ENCODE measurements at places on chromosomes 16 and 17.

- ATAC-seq, result no peak
Measured at GRCh38 chr17:74249590-74250270, 24.3 kb upstream of the DNAI2 start.

- ATAC-seq, result no peak
Measured at GRCh38 chr17:13419676-13420075, 182.1 kb downstream of the HS3ST3A1 start.

DNA sequence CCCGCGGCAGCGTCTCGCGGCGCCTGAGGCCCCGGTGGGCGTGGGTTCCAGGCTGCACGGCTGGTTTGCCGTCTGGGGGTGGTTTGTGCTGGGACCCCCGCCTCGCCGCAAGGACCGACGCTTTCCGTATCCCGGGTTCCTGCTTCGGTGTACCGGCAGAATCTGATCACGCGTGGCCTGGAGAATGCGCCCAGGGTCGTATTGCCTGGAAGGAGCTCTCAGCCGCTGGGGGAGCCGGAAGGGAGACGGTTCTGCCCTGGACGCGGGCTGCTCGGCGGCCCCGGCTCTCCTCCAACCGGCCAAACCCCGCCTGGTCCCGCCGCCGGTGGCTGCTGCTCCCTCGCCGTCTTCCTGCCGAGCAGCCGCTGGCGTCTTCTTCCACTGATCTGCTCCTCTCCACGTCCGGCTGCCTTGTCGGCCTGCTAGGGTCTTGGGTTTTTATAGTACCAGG lies 39.8 kb downstream of the ZNF778 start:
- no peak for ATAC-seq

DNA sequence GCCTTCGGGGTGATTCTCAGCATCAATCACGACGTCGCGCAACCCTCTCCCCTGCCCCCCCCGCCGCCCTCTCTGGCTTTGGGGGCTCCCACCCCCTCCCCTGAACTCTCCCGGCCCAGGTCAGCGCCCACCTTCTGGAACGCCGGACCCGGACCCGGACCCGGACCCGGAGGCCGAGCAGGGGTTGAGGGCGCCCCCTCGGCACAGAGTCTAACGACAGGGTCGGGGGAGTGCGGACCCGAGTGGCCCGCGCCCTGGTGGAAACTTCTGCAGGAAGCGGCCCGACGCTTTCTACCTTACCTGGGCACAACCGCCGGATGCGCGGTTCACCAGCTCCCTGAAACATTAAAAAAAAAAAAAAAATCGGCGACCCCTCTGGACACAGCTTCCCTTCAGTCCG lies 16.2 kb downstream of the SALL1 start:
- ATAC-seq, result no peak

DNA sequence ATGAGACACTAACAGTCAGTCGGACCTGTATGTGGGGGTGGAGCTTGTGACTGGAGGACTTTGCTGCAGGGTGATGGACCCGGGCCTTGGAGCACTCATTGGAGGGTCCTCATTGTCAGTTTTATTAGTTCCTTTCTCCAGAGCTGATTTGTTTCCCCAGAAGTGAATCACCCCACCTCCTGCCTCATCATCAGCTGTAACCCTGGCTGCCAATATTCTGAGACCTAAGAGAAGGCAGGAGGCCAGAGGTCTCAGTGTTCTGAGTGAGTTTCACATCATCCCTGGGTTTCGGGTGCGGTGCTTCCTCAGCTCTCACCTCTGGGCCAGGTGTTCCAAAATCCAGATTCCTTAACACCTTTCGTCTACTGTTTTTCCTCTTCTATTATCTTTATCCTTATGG lies 49.9 kb upstream of the KIFC3 start:
- ATAC-seq, result no peak

- no peak for ATAC-seq
Measured at GRCh38 chr16:30187971-30188561, 4.7 kb downstream of the CORO1A start.

GRCh38 chr16:30644334-30644830 lies 6.4 kb upstream of the PRR14 start:
- ATAC-seq, result no peak

- ATAC-seq, result no peak
Measured at GRCh38 chr17:81114351-81115093, 50.8 kb upstream of the PVALEF start.

DNA sequence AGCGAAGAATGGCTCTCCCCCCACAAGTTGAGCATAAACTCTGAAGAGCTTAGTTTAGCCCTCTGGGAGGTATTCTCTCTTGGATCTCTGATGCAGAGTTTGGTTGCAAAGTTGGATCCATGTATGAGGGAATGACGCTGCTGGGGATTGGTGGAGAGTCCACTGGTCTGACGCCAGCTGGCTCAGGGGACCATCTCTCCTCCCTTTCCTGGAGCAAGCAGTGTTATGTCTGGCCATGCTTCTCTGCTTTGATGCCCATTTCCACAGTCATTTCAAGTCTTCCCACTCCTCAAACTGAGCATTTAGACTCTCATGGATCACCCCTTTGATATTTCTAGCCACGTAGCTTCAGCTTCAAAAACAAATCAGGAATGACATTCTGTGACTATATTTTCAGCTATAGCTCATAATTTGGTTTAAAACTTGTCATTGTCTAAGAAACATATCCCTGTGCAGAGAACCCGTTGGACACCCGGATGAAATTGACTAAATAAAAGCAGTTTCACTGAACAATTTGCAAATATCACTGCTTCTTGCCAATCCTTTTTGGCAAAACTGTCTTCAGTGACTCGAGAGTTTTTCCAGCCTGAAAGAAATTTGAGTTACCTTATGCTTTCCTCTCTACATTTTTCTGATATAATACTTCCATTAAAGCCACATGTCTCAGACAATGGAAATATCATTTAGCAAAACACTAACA lies 193.4 kb upstream of the CDH11 start:
- ATAC-seq, result no peak

GRCh38 chr16:22216191-22216831 lies 10.2 kb downstream of the EEF2K start:
- ATAC-seq, result no peak

- no peak for ATAC-seq
Measured at GRCh38 chr17:13410874-13411273, 190.9 kb downstream of the HS3ST3A1 start.

DNA sequence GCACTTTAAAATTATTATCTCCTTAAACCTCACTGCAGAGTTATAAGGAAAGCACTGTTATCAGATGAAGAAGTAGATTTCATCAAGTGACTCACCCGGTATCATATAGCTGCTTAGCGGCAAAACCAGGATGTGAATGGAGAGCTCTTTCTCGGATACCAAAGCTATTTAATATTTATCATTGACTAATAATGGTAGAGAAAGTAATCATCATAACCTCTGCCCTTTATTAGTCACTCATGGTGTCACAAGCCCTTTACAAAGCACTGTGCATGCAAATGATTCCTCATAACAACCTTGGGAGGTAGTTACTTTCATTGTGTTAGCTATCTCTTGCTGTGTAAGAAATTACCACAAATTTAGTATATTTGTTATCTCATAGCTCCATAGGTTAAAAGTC lies 592.9 kb downstream of the MAF start:
- peak; percentile 83 for ATAC-seq

DNA sequence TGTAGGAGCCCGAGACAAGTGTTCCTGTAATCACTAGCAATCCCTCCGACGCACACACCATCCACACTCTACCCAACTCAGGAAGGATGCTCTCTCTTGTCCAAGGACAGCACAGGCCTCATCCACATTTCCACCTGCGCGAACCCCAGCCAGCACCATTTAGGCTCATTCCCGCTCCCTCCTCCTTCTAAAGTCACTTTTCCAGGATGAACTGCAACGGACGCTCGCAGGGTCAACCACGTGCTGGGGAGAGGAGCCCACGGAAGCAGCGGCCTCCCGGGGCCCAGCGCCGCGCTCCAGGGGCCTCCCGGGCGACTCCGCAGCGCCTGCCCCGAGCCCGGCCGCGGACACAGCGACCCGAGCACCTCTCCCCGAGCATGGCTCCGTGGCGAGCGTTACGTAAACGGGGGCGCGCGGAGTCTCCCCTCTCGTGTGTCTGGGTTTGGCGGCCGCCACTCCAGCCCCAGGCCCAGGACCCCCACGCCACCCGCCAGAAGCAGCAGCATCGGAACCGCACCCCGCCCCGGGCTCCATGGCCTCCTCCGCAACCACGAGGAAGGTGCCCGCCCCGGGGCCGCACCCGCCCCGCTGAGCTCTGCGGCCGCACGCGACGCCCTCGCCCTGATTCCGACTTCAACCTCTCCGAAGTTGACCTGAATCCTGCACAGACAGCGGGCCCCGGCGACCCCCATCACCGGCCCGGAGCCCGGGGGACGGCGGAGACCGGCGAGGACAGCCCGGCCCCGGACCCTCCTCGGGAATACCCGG lies 668 bp downstream of the USP36 start:
- peak; percentile 42 for ATAC-seq

DNA sequence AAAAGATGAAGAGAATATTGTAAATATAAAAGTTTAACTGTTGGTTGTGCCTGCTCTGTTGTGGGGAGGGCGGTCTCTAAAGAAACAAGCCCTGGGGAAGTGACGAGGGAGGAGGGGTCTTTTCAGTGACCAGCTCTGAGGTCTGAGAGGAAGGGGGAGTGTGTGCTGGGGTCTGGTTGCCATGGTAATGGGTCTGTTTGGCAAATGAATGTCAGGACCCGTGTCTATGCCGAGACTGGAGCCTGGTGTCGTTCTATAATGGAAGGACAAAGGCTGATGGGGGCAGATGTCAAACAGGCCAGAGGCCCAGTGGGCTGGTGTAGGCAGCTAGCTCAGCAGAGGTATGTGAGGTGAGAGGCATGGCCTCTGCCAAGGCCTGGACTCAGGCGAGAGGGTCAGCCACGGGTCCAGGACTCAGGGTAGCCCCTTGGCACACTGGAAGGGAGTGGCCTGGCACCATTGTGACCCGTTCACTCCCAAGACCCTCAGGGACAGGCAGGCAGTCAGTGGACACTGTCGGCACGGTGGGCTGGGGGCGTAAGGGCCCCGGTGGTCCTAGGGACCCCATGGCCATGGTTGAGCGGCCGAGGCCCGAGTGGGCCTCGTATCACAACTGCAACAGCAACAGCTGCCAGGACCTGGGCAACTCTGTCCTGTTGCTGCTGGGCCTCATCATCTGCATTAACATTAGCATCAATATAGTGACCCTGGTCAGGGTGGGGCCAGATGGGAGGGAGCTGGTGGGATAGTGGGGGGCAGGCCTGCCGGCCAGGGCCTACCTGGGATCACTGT lies at the start of gene SPEM1:
Gene SPEM1 (plus strand): TSS at position 506 of the 792 bp plus-strand sequence. CDS start 61 bp downstream, at position 567.
- ATAC-seq, result no peak

DNA sequence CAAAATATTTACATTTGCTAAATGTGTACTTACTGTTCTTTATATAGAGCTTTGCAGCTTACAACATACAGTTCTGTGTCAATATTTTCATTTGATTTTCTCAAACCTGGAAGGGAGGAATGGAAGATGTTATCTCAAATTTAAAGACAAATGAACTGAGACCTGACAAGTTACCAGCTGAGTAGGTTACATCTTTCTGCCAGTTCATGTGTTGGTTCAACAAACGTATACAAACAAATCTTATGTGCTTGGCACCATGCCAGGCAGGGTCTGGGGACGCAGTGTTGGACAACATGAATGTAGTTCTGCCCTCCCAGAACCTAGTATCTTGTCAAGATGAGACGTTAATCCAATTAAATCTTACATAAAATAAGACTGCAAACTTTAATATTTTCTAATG lies 507.5 kb upstream of the HSBP1 start:
- no peak for ATAC-seq

- ATAC-seq, result no peak
Measured at GRCh38 chr17:75758131-75758905, 6.7 kb downstream of the GALK1 start.

DNA sequence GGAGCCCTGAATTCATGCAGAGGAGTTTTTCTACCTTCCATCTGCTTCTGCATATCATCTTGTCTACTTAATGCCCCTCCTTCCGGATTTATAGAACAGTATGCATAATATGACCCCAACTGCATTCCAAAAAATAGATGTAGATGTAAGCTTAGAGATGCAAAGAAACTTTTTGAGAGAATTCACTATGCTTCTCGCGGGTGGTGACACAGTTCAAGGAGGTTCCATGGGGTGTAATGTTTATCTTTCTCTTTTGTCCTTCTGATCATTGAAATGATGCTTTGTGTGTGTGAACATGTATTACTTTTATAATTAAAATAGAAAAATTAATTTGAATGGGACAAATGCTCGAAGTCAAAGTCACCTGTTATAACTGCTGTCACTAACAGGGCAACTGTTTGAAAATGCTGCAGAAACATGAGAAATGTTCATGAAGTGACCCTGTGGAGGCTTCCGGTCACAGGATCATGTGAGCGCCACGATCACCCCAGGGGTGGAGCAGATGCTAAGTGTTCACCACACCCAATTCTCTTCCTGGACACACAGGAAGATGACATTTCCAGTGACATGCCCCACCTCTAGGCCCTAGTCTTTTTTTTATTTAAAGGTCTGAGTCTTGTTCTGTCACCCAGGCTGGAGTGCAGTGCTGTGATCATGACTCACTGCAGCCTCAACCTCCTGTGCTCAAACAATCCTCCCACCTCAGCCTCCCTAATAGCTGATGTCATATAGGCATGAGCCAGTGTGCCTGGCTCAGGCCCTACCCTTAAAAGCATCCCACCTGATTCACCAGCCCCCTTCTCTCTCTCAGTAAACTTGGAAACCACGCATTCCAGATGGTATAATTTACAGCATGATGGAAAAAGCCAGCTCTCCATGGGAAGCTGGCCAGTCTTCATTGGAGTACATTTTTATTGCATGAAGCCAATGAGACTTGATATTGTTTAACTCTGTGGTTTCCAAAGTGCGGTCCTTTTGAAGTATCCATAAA lies 21.0 kb upstream of the AGRP start:
- ATAC-seq, result peak; percentile 89

DNA sequence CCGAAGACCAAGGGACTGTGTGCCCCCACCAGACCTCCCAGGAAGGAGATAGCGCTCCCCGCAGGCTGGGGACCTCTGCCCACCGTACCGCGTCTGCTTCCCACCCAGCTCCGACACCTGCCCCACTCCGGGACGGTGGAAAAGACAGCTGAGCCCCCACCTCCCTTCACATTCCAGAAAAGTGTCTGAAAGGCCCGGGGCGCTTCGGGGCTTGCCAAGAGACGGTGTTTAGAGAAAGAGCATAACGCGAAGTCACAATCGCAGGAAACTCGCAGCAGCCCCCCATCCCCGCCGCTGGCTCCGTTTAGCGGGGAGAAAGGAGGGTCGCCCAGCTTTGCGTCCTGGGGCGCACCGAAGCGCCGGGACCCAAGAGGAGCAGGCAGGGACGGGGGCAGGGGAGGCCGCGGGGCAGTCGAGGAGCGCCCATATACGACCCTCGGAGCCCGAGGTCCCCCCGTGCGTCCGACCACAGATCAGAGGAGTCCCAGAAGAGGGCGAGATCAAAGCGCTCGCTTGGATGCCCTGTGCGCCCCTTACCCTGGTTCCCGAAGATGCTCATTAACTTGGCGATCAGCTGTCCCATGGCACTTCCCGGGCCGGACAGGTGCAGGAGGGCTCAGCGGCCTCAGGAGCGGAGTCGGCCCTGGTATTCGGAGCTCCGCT lies 652 bp downstream of the ARL5C start:
- ATAC-seq, result no peak

- no peak for ATAC-seq
Measured at GRCh38 chr16:51392521-51393187, 241.6 kb upstream of the SALL1 start.
